Tongue (tissue), 3 donors: ENCODE measurements at places on chromosomes 7 and 10.

DNA sequence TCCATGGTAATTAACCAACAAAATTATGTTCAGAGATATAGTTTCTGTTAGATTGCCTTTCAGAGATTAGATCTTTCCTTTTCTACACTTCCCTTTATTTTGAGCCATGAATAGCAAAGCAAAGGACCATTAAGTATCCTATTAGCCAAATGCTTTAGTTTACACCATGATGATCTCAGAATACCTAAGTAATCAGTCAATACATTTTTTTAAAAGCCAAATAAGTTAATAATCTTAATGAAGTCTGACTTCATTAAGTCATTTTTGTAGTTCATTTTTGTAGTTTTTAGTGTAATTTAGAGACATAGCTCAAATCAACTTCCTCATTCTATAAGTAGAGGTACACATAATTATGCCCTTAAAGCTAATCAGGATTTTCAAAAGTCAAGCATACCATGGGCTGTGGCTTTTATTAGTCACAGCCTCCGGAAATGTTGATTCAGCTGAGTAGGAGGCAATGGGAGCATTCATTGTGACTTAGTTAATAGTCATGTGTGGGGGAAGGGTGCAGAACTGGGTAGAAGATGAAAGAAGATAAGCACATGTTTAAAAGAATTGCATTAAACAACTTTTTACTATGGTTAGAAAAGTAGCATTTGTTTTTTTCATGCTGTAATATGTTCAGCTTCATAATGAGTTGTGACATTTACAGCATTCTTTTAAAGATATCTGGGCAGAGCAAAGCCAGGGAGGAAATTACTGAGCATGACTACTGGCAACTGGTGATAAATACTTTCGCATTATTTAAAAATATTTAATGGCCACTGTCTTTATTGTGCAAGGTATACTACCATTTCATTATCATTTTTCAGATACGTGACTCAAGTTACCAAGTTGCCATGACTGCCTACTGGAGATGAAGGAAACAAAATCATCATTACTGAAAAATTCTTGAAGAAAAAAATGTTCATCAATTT is 57.3 kb upstream of the CCDC71L start:
- DNase-seq, result peak; percentile 8

GRCh38 chr10:119859420-119860258 is 13.0 kb downstream of the MCMBP start:
- peak; percentile 63 for DNase-seq

- DNase-seq, result no peak
Measured at GRCh38 chr7:35021445-35021844, 15.8 kb downstream of the DPY19L1 start.

DNA sequence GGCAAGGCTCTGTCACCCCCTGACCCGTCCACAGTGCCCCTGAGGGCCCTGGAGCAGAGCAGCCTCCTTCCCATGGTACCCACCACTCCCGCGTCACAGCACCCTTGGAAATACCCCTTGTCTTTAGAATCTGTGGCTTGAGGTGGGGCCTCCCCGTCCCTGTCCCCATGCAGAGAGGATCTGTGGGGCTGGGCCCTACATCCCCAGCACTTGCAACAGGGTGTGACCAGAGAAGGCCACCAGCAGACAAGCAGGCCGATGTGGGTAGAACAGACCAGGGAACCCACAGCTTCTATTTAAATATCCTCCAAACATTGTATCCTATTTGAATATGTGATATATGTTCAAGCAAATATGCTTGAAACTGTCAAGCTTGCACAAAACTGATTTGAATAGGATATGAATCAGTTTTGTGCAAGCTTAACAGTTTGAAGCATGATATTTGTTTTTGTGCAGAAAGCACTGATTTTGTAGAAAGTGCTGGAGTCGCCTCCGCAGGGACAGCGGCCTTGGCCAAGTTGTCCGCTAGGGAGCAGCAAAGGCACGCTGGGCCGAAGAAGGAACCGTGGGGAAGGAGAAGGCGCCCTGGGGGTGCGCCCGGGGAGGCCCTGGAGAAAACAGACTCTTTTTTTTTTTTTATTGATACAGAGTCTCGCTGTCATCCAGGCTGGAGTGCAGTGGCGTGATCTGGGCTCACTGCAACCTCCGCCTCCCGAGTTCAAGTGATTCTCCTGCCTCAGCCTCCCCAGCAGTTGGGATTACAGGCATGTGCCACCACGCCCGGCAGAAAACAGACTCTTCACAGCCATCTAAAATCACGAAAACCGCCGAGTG is 2.2 kb downstream of the CFAP46 start:
- DNase-seq, result peak; percentile 68

DNA sequence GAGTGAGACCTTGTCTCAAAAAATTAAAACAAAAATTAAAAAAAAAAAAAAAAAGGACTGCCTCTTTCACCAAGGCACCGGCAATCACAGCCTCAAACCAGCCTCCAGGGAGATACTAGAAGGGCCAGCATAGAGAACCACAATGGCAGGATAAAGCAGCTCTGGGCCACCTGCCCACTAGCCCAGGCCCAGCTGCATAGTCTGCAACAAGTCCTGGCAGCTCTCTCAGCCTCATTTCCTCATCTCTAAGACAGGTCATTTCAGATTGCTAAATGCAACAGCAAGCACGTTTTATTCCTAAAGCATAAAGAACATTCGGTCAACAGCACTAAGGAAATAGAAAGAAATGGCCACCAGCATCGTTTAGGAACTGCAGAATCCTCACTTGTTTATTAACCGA is 28.8 kb downstream of the XPNPEP1 start:
- DNase-seq, result peak; percentile 29

GRCh38 chr10:4354382-4354812 is 471.6 kb upstream of the AKR1E2 start:
- DNase-seq, result no peak

DNA sequence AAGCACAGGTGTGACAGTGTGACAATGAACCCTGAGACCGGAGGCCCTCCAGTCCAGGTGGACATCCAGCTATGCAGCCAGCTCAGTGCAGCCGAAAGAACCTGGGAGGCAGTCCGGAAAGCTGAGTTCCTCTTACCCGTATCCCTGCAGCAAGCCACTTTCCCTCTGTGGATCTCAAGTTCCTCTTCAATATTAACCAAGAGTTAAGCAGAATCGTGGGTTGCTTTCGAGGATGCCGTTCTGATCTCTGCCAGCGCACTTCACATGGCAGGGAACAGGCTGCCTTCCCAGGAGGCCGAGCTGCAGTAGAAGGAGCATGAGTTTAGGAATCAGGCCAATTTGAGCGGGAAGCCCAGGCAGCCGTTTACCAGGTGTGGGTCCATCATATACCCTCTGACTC is 591.6 kb downstream of the SDK1 start:
- DNase-seq, result no peak

GRCh38 chr7:110007320-110008063 is 1083.4 kb upstream of the LRRN3 start:
- no peak for DNase-seq

- DNase-seq, result no peak
Measured at GRCh38 chr10:120761951-120762350, 89.2 kb upstream of the WDR11 start.
